Glutamatergic neuron (in vitro differentiated cells): ENCODE measurements at places on chromosomes 2 and 18. TPM values are rescaled to one million over a fixed set of nuclear protein-coding genes. Genes with fewer than 3 reads are reported as not detected.

GRCh38 chr2:19810637-19811036, 91.1 kb downstream of the TTC32 start:
- peaks cover 24% of the 10 kb centered on the region for H3K4me1 ChIP-seq
- peaks cover 9% of the 10 kb centered on the region for H3K36me3 ChIP-seq
- DNase-seq = no peak
- no peak overlapping the region for H3K4me3 ChIP-seq
- H3K27me3 ChIP-seq = peaks cover 7% of the 10 kb centered on the region

DNA sequence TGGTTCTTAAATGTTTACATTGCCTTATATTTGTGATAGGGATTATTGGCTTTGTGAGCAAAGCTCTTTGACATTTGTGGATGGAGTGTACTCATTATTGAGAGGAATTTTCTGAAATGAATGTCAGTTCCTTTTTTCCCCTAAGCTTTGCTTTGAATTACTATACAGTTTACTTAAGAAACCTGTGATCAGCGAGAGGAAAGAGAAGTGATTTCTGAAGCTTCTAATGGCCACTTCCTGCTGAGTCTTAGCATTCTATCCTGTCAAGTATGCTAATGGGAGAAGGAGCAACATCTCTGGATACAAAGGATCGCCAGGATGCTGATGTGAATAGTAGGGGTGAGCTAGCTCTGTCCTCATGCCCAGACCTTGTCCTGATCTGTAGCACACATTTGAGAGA, 47.8 kb upstream of the MGAT5 start:
- DNase-seq = no peak
- no peak overlapping the region for H3K27ac ChIP-seq
- no peaks in the 10 kb centered on the region for H3K27me3 ChIP-seq

GREB1 gene
- 134 TPM for total RNA-seq

DNA sequence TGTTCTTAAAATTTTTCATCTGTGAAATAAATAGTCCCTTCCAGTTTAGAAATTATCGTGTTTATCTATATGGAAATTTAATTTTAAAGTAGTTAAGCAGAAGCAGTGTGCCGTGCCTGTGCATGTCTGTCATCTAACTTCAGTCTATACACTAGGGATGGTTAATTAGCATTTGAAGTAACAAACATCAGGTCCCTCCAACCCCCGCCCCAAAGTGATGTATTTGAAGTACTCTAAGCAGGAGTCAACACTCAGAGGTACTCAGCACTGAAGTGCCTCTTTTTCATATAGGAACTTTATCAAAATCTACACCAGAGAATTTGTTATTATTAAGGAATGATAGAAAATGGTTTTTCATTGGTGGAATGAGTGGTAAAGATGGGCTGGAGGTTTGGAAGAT, 33.0 kb downstream of the LANCL1 start:
- DNase-seq = no peak
- no peak overlapping the region for H3K4me3 ChIP-seq
- peaks cover 8% of the 10 kb centered on the region for H3K4me1 ChIP-seq

GRCh38 chr18:10230072-10230471, 224.4 kb upstream of the APCDD1 start:
- peaks cover 15% of the 10 kb centered on the region for H3K36me3 ChIP-seq
- no peak for DNase-seq
- H3K27me3 ChIP-seq = no peaks in the 10 kb centered on the region
- no peak overlapping the region for H3K27ac ChIP-seq
- no peak overlapping the region for H3K4me3 ChIP-seq

DNA sequence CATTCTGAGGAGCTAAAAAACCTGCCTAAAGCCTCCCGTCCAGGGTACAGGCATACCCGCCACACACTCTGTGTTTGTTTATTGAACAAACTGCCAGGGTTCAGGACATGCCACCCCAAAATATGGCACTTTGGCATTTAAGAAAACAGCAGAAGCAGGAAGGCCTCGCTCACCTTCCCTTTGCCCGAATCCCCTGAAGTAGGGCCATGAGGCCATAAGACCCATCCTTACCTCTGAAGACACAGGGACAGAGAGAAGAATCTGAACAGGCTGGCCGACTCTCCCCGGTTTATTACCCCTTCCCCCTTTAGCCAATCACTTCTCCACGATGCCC, 1.7 kb upstream of the NEURL3 start:
- no peak overlapping the region for H3K27ac ChIP-seq
- DNase-seq = no peak

- H3K4me1 ChIP-seq = no peaks in the 10 kb centered on the region
- no peak for DNase-seq
- peaks cover 24% of the 10 kb centered on the region for H3K36me3 ChIP-seq
- H3K27me3 ChIP-seq = no peaks in the 10 kb centered on the region
- no peak overlapping the region for H3K4me3 ChIP-seq
These were observed 12.1 kb downstream of the TMEM131 start for GRCh38 chr2:97983698-97984097.

DNA sequence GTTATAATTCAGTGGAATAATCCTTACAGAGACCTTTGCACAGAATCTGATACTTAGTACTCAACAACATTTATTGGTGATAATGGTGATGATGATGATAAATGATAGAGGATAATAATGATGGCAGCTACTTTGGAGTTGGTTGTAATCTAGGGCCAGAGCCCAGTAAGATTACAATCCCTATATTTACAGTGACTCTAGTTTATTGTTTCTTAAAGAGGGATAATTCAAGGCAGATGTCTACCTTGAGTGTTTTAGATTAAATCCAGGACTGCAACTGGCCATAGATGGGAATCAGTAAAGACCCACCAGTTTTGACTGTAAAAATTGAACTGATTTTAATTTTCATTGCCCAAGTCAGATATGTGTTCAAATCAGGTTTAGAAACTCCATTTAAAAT, 813.9 kb upstream of the CNTNAP5 start:
- no peak overlapping the region for H3K27ac ChIP-seq
- no peak overlapping the region for H3K4me3 ChIP-seq
- H3K27me3 ChIP-seq = no peaks in the 10 kb centered on the region
- no peaks in the 10 kb centered on the region for H3K4me1 ChIP-seq
- no peaks in the 10 kb centered on the region for H3K36me3 ChIP-seq

DNA sequence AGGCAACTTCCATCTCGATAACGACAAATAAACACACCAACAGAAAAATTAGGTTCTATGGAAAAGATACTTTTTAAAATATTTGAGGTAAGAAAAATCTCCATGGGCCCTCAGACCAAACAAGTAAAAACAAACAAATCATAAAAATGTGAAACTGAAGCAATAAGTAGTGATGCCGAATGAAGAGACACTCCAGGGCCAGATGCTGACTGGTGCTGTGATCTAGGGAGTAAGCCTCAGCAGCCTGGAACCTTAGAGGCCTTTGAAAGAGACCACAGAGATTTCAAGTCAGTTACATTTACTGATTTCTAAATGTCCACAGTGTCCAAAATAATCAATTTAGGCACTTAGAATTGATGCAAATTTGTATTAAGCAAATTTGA, 1144.7 kb downstream of the CNTNAP5 start:
- H3K4me1 ChIP-seq = no peaks in the 10 kb centered on the region
- no peaks in the 10 kb centered on the region for H3K27me3 ChIP-seq
- no peak for DNase-seq
- H3K27ac ChIP-seq = no peak overlapping the region
